ENCODE measurements at places on chromosomes 11 and 22.

- peak; percentile 97 for DNase-seq
Measured at GRCh38 chr22:21629255-21630149, at the start of gene YDJC. YDJC (minus strand) TSS chr22:21630022; CDS start chr22:21630014, 8 bp downstream.

DNA sequence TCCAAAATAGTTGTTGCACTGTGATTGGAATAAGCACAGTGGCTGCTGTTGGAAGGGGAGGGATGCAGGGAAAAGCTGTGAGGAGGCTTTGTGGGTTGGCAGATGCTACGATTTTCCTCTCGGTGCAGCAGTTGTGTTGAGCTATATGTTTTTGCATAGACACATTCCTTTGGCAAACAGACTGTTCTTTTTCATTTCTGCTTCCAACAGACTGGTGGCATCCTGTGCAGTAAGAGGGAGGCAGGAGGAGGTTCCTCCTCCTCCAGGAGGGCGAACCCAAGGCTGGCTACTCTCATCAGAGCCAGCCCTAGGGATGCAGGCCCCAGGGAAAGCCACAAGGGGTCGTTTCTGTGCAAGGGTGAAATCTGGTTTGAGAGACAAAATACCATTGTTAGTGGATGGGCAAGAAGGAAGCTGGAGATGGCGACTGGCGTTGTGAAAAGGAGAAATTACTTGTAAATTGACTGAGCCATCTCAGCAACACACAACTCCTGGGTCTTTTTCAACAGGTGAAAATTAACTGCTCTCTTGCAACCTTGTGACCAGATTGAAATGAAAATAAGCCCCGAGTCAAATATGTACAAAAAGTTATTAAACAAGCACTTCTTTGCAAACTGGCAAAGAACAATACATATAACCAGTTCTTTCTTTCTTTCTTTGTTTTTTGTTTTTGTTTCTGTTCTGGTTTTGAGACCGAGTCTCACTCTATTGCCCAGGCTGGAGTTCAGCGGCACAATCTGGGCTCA, 26.5 kb upstream of the UBASH3B start:
- DNase-seq, result no peak

- DNase-seq, result no peak
Measured at GRCh38 chr11:15523543-15523942, 408.8 kb downstream of the INSC start.

DNA sequence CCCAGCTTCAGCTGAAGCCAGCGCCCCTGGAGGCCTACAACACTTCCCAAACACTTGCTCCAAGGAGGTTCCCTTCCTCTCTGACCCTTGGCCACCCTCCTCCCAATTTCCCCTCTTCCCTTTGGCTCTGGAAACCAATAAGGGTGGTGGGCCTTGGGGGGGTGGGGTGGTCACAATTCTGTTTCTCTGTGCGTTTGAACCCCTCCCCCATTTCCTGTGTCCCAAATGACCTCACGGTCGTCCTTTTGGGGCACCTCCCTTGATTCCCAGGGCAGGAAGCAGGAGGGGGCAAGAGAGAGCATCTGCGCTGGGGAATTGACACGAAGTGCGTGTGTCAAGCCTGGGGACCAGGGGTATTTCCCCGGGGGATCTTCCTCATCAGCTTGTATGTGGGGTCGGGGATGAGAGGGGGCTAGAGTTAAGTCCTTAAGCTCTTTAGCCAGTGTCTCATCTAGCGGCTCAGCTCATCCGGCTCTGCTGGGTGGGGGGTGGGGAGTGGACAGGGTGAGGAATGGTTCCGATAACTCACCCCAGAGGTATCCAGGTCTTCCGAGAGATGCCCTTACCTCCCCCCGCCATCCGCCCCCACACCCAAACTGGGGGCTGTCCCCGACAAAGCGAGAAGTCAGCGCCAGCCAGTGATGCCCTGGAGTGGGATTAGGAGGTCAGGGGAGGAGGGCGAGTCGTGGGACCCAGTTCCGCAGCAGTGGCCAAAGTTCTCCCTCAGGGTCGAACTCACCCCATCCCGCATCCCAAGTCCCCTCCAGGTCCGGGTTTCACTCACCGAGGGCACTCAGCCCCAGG, 587 bp downstream of the ESAM start:
- no peak for DNase-seq

- no peak for DNase-seq
Measured at GRCh38 chr11:13415201-13415600, 47.8 kb downstream of the BTBD10 start.

GRCh38 chr11:94449437-94449836, 44.2 kb downstream of the MRE11 start:
- no peak for DNase-seq

DNA sequence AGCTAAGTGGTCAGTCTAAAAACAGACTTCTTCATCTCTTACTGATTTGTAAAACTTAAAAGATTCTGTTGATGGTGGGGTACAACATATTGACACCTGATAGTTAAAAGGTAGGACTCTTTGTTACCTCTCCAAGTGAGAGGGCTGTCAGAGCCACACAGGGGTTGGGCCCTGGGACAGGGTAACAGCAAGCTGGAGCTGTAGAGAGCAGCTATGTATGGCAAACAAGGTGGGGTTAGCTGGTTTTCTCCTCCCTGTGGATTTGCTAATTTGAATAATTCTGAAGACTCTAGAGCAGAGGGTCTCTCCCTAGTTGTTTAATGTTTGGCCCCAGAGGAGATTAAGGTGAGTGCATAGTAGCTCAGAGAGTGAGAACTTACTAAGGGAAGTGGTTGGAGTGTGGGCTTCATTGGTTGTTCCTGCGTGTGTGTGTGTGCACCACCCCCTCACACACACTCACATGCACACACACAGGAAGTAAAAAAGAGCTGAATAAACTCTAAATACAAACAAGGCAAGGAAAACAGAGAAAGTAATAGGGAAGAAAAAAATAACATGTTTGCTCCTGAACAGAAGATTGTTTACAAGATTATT, 9.2 kb upstream of the GAS2 start:
- DNase-seq, result no peak

- peak; percentile 71 for DNase-seq
Measured at GRCh38 chr11:122101625-122102291, 14.3 kb downstream of the BLID start.

GRCh38 chr11:1023811-1024596, 12.5 kb downstream of the MUC6 start:
- DNase-seq, result peak; percentile 57

DNA sequence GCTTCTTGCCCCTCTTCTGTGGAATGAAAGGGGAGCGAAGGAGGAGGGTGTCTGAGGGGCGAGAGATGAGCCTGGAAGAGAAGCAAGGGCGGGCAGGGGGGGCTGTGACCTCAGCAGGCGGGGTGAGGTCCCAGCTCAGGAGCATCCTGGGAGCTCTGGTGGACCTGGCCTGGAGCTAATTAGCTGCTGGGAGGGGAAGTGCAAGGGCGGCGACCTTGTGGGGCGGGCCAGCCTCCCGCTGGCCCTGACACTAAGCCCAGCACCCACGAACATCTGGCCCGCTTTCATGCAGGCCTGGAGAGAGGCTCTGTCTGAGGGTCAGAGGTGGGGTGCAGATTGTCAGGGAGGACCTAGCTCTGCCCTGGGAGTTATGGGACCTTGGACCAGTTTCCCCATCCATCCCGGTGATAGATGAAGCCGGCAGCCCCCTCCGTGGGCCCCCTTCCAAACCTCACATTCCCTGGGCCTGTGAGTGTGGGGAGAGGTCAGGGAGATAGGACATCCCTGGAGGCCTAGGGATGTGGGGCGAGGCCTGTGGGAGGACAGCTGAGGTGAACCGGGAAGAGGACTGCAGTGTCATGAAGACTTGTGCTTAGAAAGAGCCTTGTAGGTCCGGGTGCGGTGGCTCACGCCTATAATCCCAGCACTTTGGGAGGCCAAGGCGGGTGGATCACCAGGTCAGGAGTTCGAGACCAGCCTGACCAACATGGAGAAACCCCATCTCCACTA, 28.5 kb upstream of the CD82 start:
- DNase-seq, result no peak

DNA sequence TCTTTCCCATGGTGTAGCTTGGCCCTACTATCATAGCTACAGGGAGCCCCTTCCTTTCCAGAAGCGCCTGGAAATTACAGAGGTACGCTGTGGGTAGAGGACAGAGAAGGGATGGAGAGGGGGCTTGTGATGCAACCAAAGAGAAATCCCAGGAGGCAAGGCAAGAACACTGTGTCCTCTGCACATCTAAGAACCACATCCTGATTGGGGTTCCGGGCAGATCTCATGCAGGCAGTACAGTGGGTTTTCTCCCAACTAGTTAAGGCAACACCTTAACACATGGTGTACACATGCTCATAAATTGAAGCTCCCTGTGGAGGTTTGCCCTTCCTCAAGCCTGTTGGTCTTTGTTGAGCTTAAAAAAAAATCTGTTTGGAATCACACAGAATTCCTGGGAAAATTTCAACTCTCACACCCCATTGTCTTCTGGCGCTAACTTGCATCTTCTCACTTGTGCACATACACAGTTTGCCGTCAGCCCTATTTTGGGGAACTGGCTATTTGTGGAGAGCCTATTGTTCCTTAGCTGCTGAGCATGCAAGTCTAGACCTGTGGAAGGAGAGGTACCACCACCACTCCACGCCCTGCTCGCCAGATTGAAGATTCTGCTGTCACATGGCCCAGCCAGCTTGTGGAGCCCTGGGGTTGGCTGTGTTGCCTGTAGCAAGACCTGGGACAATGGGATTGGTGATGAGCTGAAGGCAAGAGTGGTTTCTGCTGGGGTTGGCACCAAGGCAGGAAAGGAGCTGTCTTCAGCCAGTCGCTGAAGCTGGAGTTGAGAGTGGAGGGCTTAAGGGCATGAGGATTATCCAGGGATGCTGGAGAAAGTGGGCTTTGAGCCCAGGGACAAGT, 52.4 kb downstream of the ALX4 start:
- DNase-seq, result no peak

DNA sequence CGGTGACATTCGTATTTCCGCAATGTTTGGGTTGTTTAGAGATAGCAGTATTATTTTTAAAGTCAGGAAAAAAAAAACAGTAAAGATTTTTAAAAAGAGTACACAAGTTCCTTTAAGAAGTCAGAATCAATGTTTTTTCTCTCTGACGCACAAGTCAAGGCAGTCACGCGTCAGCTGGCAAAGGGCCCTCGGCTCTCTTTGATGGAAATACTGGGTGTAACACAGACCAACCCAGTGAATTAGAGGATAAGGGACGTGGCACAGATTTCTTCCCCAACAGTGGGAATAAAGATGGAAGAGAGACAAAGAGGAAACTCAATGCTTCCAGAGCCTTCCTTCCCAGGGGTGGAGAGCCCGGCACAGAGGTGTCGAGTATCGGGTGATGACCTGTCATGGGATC, 13.4 kb downstream of the ASCC2 start:
- no peak for DNase-seq

GRCh38 chr11:65606876-65607613, 7.0 kb downstream of the MAP3K11 start:
- peak; percentile 95 for DNase-seq

DNA sequence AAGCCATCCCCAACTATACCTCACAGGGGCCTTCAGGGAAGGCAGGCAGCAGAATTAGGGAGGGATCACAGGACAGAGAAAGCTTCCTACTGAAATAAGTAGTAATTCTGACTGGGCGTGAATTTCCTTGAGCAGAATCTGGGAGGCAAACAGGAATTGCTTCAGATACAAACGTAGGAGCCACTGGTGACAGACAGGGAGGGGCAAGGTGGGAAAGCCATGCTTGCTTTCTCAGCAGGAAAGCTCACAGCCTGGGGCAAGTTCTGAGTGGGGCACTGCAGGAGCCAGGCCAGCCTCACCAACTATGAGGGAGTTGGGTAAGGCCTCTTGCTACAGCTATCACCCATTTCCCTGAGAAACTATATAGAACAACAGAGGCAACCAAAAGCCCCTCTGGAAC, 43.6 kb downstream of the ARHGAP32 start:
- no peak for DNase-seq

DNA sequence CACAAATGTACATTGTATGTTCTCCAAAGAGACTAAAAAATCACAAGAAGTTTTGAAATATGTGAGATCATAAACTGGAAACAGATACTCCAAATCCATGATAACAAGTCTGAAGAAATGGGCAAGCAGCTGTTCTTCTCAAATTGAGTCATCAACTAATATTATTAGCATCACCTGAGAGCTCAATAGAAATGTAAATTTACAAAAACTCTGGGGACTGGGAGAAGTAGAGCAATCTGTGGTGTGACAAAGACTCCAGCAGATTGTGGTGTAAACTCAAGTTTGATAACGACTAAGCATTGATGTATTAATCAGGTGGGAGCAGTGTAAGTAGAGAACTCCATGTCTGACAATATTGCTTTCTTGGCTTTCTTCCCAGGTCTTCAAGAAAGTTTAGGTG, 53.2 kb downstream of the GLYATL1 start:
- DNase-seq, result no peak

DNA sequence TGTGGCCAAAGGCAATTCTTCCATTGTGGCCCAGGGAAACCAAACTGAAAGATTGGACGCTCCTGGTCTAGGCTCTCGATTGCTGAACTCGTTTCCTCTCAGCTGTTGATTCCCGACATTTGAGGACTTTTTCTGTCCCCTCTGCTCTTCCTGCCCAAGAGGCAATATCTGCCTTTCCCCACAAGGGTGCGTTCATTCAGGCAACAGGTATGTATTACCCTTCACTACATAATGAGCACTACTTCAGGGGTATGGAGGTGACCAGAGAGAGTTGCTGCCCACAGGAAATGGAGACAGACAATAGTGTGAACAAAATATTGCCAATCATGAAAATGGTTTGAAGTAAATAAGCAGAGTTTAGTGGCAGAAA, 8.2 kb downstream of the PTH start:
- no peak for DNase-seq

All from Right ventricle myocardium inferior (tissue), 1 donor.